ENCODE measurements at places on chromosomes 7 and 10.

DNA sequence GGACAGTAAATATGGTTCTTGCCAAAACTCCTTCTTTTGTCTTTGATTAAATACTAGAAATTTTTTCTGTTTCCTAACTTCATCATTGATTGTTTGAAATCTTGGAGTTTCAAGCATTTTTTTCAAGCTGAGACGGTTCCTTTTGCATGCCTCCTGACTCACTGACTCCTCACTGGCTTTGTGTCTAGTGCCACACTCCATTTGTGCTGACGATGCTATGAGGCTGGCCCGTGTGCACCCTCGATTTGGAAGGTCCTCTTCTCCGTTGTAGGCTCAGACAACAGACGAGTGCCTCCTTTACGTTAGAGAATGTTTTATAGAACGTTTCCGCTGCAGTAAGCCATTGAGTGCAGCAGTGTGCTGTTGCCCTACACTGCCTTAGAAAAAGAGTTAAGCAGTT is 10.8 kb upstream of the CSGALNACT2 start:
- DNase-seq = no peak

GRCh38 chr7:31890198-31890597 is 180.0 kb downstream of the PDE1C start:
- no peak for DNase-seq

DNA sequence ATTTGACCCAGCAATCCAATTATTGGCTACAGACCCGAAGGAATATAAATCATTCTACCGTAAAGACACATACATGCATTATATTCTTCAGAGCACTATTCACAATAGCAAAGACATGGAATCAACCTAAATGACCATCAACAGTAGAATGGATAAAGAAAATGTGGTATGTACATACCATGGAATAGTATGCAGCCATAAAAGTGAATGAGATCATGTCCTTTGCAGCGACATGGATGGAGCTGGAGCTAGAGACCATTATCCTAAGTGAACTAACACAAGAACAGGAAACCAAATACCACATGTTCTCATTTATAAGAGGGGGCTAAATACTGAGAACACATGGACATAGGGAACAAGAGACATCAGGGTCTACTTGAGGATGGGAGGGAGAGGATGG is 44.0 kb downstream of the LMBR1 start:
- DNase-seq = no peak

DNA sequence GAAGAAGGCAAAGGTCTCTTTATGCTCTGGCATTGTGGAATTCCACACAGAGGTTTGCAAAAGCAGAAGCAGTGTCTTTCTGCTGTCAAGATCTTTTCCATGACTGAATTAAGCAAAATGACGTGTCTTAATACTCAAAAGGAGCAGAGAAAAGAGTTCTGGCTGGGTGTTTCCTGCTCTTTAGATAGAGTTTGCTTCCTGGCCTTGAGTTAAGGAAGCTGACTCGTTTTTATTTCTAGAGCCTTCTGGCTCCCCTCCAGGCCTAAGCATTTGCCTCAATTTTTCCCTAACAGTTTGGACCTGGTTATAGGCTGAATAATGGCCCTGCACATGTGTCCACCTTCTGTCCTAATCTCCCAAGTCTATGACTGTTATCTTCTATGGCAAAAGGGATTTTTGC is 21.6 kb downstream of the TAS2R41 start:
- DNase-seq = no peak

DNA sequence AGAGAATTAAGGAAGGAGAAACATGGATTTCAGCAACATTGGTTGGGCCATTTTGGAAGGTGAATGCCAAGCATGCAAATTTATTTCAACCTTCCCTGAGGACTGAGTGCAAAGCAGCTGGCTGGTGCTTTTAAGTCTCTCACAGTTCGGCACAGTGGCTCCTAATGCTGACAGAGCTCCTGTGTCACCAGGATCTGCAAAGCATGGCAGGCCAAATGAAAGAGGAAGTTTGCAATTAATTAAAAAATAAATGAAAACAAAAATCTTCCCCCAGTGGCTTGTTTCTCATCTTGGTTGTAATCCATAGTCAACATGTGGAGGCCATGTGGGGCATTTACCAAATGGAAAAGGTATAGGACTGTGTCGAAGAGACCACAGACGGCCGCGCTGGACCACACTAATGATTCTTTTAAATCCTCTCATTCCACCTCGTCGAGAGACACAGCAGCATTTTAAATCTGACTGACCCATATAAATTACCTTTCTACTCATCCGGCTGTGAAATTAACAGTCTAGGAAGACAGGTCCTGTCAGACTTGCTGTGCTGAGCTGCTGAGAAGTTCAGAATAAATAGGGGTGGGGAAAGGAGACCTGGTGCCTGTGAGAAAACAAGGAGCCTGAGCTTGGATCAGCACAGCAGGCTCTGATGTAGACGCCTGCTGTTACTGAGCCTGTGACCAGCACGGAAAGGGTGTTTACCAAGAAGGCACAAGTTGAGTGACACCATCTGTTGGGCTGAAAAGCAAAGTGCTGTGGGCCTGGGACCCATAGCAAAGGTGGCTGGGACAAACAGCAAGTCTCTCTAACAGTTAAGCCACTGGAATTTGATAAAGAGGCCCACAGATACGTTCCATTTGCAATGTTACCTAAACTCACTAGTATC is 136.0 kb upstream of the COL1A2 start:
- no peak for DNase-seq

- DNase-seq = no peak
These were observed 80.0 kb downstream of the SHH start for GRCh38 chr7:155732286-155732685.
